ENCODE measurements at places on chromosomes 7 and 10.

- DNase-seq, result no peak
These were observed 23.7 kb downstream of the SRRM3 start for GRCh38 chr7:76225379-76225778.

DNA sequence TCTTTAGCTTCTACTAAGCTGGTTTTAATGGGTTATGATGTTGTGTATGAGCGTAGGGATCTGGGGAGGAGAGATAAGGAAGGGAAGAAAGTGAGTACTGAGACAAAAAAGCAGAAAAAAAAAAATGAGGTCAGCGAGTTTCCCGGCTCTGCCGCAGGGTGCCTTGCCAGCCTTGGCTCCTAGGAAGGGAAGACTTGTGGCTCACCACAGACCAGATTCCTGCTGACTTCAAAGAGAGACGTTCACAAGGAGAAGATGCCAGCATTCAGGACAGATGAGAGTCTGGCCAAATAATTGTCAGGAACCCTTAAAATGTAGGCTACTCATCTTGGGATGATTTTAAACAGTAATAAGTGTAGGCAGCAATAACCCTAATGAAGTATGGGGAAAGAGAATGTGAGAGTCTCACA, 11.4 kb upstream of the FAS start:
- no peak for DNase-seq

GRCh38 chr7:17770710-17771375, 169.5 kb downstream of the SNX13 start:
- DNase-seq, result no peak

- no peak for DNase-seq
These were observed 15.8 kb upstream of the LYZL2 start for GRCh38 chr10:30645340-30645827.

- DNase-seq, result no peak
These were observed 16.5 kb downstream of the GRID1 start for GRCh38 chr10:86349940-86350630.

GRCh38 chr7:155803418-155804376, 8.6 kb downstream of the SHH start:
- no peak for DNase-seq

- no peak for DNase-seq
These were observed 422.0 kb downstream of the PLXNA4 start for GRCh38 chr7:132154248-132154647.

- DNase-seq, result no peak
These were observed 77.3 kb upstream of the SAMD8 start for GRCh38 chr10:75034131-75034512.

DNA sequence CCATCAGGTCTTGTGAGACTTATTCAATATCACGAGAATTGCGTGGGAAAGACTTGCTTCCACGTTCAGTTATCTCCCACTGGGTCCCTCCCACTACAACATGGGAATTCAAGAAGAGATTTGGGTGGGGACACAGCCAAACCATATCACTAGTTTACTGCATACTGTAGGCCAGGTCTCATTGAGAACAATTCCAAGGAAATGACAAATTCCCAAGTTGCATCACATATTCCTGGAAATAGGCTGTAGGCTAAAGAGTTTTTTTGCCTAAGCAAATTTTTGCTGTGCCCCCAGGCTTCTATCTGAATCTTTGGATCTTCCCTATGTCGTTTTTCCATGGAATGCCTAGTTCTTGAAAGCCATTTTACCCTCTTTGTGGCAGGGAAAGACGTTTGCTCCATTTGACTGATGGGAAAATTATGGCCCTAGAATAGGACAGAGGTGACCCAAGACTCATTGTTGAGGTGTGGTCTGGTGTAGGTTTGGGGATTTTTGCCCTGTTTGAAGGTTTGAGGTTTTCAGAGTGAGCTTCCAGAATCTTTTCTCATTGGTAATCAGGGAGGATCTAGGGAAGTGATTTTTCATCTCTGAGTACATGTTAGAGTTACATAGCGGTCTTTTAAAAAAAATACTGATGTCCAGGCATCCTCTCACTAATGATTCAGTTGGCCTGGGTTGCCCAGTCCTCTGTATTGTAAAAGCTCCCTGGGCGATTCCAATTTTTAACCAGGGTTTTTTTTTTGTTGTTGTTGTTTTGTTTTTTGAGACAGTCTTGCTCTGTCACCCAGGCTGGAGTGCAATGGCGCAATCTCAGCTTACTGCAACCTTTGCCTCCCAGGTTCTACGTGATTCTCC, 44.4 kb downstream of the TACR2 start:
- DNase-seq, result no peak

DNA sequence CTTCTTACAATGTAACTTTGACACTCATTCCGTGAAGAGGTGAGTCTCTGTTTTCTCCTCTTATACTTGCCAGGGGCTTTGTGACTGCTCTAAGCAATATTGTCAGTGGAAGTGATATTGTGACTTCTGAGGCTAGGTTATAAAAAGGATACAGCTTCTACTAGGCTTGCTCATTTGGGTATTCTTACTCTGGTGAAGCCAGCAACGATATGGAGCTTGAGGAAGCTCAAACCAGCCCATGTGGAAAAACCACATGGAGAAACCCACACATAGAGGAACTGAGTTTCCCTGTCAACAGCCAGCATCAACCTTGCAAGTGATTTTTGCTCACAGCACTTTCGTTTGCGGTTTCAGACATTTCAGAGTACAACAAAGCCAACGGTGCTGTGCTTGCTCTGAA, 149.6 kb upstream of the SEMA3E start:
- no peak for DNase-seq

DNA sequence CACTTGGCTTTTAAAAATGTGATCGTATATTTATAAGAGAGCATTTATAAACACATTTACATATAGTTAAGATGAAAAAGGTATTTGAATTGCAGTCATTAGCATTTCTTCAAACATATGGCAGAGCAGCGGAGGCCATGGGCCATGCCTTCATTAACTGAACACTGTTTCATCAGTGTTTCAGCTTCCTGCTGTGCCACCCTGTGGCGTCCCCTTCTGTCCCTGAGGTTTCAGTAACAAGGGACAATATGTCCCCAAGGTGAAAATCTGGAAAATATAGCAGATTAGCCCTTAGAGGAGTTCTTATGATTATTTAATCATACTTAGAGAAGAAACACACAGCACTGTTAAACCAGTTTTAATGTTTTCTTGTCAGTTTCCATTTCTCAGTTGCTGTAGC, 577.8 kb downstream of the ETV1 start:
- DNase-seq, result no peak

GRCh38 chr7:127820732-127821085, 168.7 kb downstream of the SND1 start:
- no peak for DNase-seq

DNA sequence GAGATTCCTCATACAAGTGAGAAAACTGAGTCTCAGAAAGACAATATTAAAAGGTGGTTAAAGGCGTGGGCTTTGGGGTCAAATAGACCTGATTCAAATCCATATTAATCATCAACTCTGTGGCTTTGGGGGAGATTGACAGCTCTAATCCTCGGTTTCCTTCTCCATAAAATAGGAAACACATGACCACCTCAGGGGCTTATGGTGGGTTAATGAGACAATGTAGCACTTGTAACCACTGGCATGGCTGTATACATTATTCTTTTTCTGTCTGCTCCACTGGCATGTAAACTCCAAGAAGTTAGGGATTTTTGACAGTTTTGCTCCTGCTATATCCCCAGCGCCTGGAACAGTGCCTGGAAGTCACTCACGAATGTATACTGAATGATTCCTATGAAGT, 120.8 kb upstream of the GAD2 start:
- no peak for DNase-seq

- DNase-seq, result no peak
These were observed 299.9 kb upstream of the HABP2 start for GRCh38 chr10:113252650-113253618.

Data from NCI-H1092 treated with DMSO at 0.1 percent for 48 hours (cell line).